ENCODE measurements at places on chromosomes 7 and 10.

DNA sequence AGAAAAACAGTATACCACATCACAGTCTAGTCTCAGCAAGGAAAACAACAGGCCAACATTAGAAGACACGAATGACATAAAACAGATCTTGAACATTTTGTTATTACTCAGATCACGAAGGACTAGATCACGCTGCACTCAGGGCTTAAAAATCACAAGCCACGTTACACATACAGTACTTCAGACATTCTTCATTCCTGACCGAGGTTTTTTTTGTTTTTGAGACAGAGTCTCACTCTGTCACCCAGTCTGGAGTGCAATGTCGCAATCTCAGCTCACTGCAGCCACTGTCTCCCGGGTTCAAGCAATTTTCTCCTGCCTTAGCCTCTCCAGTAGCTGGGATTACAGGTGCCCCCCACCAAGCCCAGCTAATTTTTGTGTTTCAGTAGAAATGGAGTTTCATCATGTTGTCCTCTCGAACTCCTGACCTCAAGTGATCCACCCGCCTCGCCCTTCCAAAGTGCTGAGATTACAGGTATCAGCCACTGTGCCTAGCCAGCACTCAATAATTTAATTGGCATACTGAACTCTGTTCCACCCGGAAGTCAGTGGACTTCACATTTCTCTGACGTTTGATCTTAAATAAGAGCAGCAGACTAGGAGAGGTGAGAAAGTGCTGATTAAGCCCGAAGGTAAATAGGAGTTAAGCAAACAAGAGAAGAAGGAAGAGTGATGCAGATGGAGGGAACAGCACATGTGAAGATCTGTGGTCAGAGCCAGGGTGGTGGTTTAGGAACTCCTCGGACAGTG, 3.5 kb downstream of the AIMP2 start:
- no peak for DNase-seq

GRCh38 chr7:65960351-65961074, 21.5 kb downstream of the GUSB start:
- no peak for DNase-seq

DNA sequence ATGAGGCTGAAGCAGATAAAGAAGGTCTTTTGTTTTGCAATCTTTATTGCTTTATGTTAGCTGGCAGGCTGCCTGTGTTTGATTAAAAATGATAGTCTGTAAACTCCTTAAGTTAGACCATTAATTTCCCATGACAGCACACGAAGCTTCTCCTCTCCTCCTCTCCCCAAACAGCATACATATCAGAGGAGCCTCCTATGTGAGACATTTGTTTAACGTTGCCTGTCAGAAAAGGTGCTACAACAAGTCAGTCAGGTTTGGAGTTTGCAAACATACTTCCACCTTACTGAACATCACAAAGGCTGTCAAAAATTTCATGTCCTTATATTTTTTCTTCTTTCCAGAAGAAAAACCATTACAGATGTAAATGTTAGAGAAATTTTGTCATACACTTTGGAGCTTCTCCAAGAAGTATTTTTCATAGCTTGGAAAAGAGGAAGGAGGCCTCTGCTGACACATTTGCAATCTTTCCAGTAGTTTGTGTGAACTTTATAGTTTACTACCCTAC, 393.1 kb downstream of the EXOC4 start:
- DNase-seq: no peak

DNA sequence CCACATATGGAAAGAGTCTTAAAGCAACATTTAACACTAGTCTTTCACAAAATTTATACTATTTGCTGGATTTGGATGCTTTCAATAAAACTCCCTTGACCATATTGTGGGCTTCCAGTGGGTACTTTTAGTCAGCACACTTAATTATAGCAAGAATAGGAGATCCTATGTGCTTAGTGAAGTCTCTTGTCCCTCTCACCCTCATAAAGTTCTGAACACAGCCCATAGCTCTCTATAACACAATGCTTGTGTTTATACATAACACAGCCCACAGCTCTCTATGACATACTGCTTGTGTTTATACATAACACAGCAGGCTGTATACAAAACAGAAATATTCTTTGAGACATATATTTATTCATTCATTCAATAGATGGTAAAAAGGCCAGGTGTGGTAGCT, 79.0 kb downstream of the SEMA3C start:
- no peak for DNase-seq

- DNase-seq: no peak
Measured at GRCh38 chr7:80183900-80184685, 49.5 kb downstream of the GNAI1 start.
